ENCODE measurements at places on chromosomes 4 and X. TPM values are rescaled to one million over a fixed set of nuclear protein-coding genes. Genes with fewer than 3 reads are reported as not detected.
A peak's percentile ranks its signal among the peaks of the same experiment; 100 is the strongest.

The MAGEA6 gene
- polyA plus RNA-seq = not detected

The SAGE1 gene
- polyA plus RNA-seq = not detected

The BEND4 gene
- polyA plus RNA-seq = not detected

The POF1B gene
- polyA plus RNA-seq = not detected

- no peak overlapping the region for H3K27ac ChIP-seq
- no peak for DNase-seq
- H3K27me3 ChIP-seq = no peaks in the 10 kb centered on the region
- H3K4me3 ChIP-seq = no peak overlapping the region
- H3K36me3 ChIP-seq = no peaks in the 10 kb centered on the region
- H3K4me1 ChIP-seq = no peaks in the 10 kb centered on the region
Observed at GRCh38 chrX:94932278-94932965, 1258.4 kb downstream of the FAM133A start.

DNA sequence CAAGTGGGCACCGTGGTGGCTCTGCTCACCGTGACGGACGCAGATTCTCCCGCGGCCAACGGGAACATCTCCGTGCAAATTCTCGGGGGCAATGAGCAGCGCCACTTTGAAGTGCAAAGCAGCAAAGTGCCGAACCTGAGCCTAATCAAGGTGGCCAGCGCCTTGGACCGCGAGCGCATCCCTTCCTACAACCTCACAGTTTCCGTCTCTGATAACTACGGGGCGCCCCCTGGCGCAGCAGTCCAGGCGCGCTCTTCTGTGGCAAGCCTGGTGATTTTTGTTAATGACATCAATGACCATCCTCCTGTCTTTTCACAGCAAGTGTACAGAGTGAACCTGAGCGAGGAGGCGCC is 2.7 kb downstream of the FAT4 start:
- peaks cover 11% of the 10 kb centered on the region for H3K4me1 ChIP-seq
- H3K36me3 ChIP-seq = peaks cover 9% of the 10 kb centered on the region
- peak; percentile 54 for DNase-seq
- peak overlapping the region; percentile 12 for H3K27ac ChIP-seq
- peak overlapping the region; percentile 57 for H3K4me3 ChIP-seq

- H3K36me3 ChIP-seq = no peaks in the 10 kb centered on the region
- no peak for DNase-seq
- no peaks in the 10 kb centered on the region for H3K4me1 ChIP-seq
- no peak overlapping the region for H3K27ac ChIP-seq
- H3K4me3 ChIP-seq = no peak overlapping the region
Observed at GRCh38 chr4:81724925-81725329, 253.2 kb upstream of the RASGEF1B start.

DNA sequence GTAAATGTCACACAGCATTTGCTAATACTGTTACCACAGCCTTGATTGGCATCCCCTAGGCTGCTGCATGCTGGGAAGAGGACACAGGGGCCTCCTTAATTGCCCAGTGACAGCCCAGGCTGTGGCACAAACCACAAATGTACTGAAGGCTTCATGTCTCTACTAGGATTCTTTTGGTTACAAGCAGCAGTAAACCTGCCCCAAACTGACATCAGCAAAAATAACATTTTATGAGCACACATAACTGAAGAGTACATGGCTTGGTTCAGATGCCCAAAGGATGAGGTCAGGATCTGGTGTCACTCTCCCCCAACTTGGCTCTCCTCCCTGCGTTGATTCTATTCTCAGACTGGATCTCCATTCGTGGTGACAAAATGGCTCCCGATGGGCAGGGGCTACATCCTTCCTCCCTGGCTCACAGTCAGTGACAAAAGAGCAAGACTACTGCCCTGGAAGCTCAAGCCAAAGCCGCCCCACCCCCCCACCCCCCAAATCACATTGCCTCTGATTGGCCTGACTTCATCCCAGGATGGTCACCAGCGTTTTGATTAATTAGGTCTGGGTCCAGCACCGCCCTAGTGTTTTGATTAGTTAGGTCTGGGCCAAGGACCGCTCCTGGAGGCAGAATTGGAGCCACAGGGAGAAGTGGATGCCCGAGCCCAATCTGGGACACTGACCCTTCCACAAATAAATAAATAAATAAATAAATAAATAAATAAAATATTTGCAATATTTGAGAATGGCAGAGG is 180.5 kb upstream of the RBPJ start:
- peak; percentile 59 for DNase-seq
- no peaks in the 10 kb centered on the region for H3K36me3 ChIP-seq
- no peaks in the 10 kb centered on the region for H3K27me3 ChIP-seq
- peak overlapping the region; percentile 74 for H3K27ac ChIP-seq
- no peak overlapping the region for H3K4me3 ChIP-seq
- peaks cover 27% of the 10 kb centered on the region for H3K4me1 ChIP-seq

GRCh38 chr4:41129128-41129754 is 85.1 kb downstream of the APBB2 start:
- H3K4me1 ChIP-seq = peaks cover 10% of the 10 kb centered on the region
- H3K27me3 ChIP-seq = no peaks in the 10 kb centered on the region
- H3K4me3 ChIP-seq = no peak overlapping the region
- DNase-seq = no peak

DNA sequence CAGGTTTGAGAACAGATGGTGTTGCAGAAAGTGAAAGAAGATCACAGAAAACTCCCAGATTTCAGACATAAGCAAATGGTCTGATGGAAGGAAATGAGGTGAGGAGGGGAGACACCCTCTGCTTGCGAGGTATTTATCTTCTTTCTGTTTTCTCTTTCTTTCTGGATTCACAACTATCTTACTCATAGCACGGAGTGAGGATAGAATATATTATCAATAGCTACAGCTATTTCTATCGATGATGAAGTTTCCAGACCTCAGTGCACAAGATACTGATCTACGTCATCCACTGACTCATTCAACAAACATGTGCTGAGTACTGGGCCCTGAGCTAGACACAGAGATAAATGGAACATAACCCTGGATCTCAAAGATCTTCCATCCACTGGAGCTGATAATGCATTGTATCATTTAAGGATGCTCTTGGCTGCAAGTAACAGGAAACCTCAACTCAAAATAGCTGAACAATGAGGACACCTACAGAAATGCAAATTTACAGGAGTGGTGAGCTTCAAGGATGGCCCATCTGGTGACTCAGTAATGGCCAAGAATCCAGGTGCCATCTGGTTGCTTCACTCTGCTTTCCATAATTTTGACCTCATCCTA is 21.2 kb downstream of the SLC2A9 start:
- H3K27ac ChIP-seq = no peak overlapping the region
- peak; percentile 17 for DNase-seq
- peaks cover 11% of the 10 kb centered on the region for H3K4me1 ChIP-seq
- H3K4me3 ChIP-seq = no peak overlapping the region

Data from IMR-90 (cell line).